ENCODE measurements at places on chromosomes 3 and 15.
A peak's percentile ranks its signal among the peaks of the same experiment; 100 is the strongest.

GRCh38 chr3:186225603-186226002 is 116.7 kb upstream of the ETV5 start:
- no peak for DNase-seq

DNA sequence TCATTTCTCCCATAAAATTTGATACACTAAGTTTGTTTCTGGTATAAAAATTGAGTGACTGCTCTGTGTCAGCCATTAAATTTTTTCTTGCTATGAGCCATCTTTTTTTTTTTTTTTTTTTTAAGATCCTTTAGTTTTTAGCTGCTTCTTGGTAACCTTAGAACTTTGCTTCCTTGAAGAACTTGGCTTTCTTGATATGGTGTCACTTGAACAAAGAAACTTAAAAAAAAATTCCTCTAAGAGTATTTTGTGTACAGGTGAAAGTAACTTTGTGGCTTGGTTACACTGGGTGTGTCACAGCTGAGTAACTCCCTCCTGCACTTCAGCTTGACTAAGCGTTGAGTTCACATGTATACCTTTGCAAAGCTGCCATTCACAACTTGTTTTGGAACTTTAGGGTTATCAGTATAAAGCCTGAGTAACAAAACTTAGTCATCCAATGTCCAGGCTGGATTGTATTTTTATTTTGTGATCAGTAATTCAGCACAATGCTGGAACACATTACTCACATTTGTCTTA is 6.5 kb downstream of the CHD2 start:
- DNase-seq: no peak

GRCh38 chr3:37321377-37321781 is 147.0 kb upstream of the LRRFIP2 start:
- no peak for DNase-seq

DNA sequence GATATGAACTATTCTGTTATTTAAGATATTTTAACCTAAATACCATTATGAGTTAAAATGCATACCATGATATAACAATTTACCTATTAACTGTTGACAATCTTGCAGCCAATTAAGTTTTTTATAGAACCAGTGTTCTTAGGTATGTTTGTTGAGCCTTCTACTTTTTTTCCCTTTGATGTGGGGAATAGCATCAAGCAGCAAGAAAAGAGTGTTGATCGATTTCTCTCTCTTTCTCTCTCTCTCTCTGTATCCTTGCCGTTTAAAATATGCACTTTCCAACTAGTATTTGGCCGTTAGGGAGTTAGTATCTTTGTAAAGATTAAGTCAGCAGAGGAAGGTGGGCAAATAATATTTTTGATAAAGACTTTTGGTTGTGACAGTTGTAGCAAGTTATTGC is 5.9 kb downstream of the CHD2 start:
- no peak for DNase-seq

DNA sequence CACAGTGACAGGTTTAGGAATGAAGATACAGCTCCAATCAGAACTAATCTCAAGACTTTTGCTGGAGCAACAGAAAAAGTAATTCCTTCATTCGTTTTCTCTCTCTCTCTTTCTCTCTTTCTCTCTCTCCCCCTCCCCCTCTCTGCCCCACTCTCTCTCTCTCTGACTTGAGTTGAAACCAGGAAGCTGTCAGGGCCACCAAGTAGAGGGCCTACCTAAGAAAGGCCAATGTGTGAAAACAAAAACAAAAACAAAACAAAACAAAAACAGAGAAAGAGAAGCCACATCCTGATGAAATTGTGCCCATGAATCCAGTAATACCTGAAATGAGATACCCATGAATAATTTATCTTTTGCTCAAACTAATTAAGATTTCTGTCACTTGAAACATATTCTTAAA is 72.9 kb downstream of the ATP8B4 start:
- DNase-seq: no peak

DNA sequence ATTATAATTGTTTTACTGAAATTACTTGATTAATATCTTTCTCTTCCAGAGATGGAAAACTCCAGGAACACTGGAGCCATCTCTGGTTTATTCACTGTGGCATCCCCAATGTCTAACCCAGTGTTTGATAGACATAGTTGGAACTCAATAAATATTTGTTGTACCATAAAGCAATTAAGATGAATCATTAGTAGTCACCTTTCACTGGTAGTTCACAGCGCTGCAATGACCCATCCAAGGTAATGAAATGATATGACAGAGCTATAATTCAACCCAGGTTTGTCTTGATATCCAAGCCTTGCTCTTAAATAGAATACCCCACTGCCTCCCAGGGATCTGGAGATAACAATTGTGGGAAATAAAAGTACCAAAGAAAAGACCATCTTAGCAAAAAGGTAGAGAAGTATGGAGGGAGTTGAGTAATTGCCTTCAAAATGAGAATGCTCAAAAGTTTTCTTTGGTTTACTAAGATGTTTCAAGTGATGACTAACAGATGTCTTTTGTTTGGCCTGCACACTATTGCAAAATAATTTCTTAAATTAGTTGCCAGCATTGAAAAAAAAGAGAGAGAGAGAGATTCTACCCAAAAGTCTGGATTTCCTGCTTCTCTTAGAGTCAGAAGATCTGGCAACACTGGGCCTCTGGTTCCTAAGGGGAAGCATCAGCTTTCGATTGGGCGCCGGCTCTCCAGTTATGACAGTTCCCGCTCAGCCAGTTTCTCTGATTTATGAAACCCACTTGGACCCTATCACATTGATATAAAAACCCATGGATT is 348.5 kb downstream of the ERC2 start:
- no peak for DNase-seq

DNA sequence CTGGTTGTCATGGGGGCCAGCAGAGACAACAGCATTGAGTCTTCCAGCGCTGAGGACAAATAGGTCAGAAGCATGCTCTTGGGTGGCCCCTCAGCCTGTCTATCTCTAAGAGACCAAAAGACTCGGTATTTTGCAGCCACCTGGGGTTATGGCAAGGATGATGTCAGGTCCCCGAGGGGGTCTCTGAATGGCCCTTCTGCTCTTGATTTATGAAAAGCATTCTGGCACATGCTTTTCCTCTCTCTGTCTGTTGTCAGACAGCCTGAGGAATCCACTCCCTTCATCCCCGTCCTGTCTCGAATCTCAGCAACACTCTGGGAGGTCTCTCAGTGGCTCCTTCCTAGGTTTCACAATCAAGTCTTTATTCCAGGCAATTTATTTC is 156.6 kb upstream of the RGMA start:
- no peak for DNase-seq

DNA sequence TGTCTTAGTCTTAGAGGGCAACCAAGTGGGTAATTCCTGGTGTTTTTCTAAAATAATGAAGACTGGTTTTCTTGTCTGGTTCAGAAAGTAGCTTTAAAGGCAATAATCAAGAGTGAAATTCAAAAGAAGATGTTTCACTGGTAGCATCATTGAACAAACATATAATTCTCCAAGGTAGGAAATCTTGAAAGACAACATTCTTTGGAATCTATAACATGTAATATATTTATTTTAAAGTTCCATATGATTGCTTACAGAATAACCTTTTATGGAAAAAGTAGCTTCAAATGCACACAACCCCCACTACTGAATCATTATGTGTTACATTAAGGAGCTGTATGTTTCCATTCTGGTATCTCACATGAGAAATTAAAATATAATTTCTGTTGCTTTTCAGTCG is 13.8 kb upstream of the FOXP1 start:
- no peak for DNase-seq

- no peak for DNase-seq
Measured at GRCh38 chr15:74406992-74407705, 26.6 kb downstream of the SEMA7A start.

GRCh38 chr3:76310089-76310488 is 524.7 kb upstream of the ZNF717 start:
- DNase-seq: no peak

DNA sequence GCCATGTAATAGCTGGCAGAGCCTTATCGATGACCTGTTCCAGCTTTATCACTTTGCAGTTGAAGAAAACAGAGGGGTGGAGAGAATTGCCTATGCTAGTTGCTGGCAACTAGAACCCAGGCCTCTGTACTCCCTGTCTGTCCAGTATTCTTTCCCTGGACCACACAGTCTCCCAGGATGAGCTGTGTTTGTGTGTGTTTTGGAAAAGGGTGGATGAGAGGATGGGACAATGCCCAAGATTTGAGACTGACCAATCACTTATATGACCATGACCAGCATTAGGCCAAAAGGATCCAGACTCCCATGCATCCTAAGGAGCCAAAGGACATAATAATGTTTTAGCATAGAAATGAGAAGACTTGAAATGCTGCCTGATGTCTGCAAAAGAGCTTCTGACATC is 102.6 kb downstream of the CD200R1L start:
- no peak for DNase-seq

- no peak for DNase-seq
Measured at GRCh38 chr3:171640520-171641412, 169.5 kb downstream of the PLD1 start.

GRCh38 chr3:5227812-5228211 is 40.3 kb downstream of the EDEM1 start:
- DNase-seq: no peak

DNA sequence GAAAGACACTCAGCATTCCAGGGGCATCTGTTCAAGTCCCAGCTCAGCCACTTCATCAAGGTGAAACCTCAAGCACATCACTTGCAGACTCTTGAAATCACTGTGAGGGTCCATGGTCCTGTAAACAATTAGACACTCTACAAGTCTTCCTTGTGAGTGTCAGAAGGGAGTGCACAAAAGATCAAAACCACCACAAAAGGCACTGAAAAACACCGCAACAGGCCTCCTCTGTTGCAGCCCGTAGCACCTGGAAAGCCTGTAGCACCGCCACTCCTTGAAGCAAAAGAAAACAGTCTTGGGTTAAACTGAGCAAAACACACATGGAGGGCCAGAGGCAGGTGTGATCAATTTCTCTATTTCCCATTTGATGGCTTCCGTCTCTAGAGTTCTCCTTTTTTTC is 63.8 kb upstream of the SNRK start:
- DNase-seq: no peak

DNA sequence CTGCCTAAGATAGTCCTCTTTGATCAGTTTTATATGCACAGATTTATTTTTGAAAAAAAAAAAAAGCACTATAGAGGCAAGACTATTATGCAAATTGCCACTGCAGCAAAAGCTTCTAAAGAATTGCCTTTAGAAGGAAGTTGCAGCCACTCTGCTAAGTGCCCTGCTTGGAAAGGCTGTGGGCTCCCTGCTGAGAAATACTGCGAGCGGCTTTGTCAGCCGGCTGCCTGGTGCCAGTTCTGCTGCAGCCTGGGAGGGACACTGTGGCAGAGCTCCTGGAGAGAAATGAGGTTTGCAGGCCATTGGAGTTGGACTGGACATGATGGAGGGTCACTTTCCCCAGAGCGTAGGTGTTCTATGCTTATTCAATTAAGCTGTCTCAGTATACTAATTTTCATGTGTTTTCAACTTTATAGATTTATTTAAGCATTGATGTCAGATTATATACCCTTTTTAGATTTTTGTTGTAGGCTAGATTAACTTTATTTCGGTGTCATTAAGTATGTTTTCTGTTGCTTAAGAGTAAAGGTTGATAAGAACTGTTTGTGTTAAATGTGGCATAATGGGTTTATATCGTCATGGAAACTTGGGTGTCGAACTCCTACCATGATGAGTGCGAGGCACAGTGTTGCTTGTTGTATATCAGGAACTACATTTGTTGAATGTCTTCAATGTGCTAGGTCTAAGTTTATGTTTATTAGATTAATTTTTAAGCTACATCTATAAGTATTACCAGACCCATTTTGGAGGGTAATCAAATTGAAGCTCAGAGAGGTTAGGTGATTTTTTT is 6.6 kb downstream of the MAP2K5 start:
- DNase-seq: no peak

- no peak for DNase-seq
Measured at GRCh38 chr3:14552717-14553116, 12.6 kb upstream of the GRIP2 start.

DNA sequence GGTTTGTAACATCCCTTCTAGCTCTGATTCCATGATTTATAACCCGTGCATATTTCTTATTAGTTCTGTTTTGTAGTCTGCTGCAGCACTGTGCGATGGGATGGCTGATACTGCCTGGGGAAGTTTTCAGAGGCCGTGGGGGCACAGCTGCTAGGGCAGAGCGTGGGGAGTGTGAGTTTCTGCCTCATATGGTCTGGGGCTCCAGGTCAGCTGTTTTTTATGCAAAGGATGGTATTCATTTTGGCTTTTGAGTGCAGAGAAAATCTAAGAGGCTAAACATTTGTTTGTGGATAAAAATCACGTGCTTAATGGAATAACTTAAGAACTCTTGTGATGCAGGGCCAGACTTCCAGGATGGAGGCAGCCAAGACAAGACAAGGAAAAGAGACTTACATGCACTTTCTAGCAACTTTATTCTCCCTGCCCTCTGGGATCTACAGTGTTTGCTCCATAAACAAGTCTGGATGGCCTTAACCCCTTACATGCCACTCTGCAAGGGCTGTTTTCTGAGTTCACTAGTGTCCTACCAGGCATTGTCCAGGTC is 45.5 kb upstream of the CFAP161 start:
- no peak for DNase-seq

- DNase-seq: no peak
Measured at GRCh38 chr3:70245746-70246525, 66.5 kb downstream of the MDFIC2 start.

DNA sequence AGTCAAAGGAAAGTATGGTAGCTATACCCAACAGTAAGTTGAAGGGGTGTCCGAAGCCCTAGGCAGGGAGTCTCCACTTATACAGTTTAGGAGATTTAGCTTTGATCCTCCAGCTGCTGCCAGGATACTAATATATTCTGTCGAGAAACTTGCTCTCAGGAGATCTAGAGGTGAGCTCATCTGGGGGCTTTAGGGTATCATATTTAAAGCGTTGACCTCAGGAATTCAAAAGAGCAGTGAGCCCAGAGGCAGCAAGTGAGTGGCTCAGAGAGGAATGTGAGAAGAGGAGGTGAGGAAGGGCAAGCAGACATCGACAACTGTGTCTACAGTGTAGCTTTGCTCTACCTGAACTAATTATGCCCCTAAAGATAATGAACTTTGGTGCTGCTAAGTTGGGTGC is 245.1 kb upstream of the LRTM1 start:
- no peak for DNase-seq

- DNase-seq: peak; percentile 58
Measured at GRCh38 chr15:73225358-73226015, 143.3 kb downstream of the HCN4 start.

DNA sequence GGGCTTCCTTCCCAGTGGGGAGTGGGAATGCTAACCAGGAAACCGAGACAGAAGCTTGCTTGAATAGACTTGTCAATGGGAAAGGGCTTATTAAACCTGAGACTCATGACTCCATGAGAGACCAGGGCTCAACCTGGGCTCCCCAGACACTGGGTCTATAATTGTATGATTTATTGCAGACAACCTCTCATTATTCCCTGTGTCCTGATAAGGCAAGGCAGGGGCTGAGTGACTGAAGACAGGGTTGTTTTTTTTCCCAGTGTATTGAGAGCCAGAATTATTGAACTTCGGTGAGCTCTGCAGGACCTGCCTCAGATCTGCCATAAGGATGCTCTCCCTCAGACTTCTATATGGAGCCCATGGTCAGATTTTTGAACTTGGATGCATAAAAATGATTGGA is 79.5 kb upstream of the KLHL25 start:
- no peak for DNase-seq

- no peak for DNase-seq
Measured at GRCh38 chr15:97849183-97849582, 111.3 kb upstream of the ARRDC4 start.

GRCh38 chr15:48242535-48242934 is 36.4 kb downstream of the SLC12A1 start:
- no peak for DNase-seq

All from activated CD8-positive, alpha-beta memory T cell treated with anti-CD3 and anti-CD28 coated beads, Interleukin-2, amount 50 U/mL, for 48 hours (primary cell).